Effector memory CD8-positive, alpha-beta T cell (primary cell): ENCODE measurements at places on chromosomes 1 and 21.

- no peak overlapping the region for H3K27ac ChIP-seq
- peaks cover 28% of the 10 kb centered on the region for H3K27me3 ChIP-seq
- DNase-seq = no peak
- no peak overlapping the region for H3K4me3 ChIP-seq
- no peaks in the 10 kb centered on the region for H3K4me1 ChIP-seq
Observed at GRCh38 chr1:178926046-178926445, 55.2 kb upstream of the ANGPTL1 start.

- H3K36me3 ChIP-seq = no peaks in the 10 kb centered on the region
- H3K4me1 ChIP-seq = peaks cover 1% of the 10 kb centered on the region
- no peak overlapping the region for H3K4me3 ChIP-seq
- H3K27me3 ChIP-seq = no peaks in the 10 kb centered on the region
- no peak overlapping the region for H3K27ac ChIP-seq
Observed at GRCh38 chr1:6386371-6386949, 7.1 kb downstream of the ACOT7 start.

- peaks cover 22% of the 10 kb centered on the region for H3K4me1 ChIP-seq
- H3K4me3 ChIP-seq = peak overlapping the region; percentile 55
- peaks cover 12% of the 10 kb centered on the region for H3K27me3 ChIP-seq
Observed at GRCh38 chr1:30041741-30042437, 681.5 kb downstream of the MATN1 start.

GRCh38 chr1:190179817-190180216 is 297.8 kb downstream of the BRINP3 start:
- H3K36me3 ChIP-seq = no peaks in the 10 kb centered on the region
- no peak overlapping the region for H3K4me3 ChIP-seq
- H3K27me3 ChIP-seq = no peaks in the 10 kb centered on the region
- no peaks in the 10 kb centered on the region for H3K4me1 ChIP-seq

DNA sequence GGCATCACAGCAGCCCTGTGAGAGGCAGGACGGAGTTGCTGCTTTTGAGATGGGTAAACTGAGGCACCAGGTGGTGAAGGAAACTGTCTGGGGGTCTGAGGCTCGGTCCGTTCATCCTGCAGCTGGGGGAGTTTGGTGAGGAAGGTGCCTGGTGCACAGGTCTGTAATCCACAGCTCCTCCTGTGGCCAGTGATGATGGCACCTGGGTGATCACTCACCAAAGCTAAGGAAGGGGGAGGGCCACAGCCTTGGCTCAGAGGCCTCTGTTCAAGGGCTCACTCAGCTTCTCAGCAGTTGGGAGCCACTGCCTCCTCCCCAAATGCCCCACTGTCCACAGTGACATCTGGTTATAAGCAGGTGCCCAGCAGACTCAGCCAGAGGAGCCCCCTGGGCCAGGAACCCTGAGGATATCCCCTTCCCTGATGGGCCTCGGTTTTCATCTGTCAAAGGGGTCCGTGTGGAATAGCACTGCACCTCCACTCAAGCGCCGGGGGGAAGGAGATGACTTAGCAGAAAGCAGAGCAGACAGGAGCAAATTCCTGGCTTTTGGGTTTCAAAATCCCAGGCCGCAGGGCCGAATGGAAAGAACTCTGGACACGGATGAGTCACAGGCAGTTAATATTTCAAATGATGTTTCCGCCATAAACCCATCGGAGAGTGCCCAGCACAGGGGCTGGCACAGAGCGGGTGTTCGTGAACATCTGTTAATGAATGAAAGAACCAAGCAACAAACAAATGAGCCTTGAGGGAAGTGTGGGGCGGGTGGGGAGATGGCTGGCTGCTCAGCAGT is 82.8 kb downstream of the DMRTB1 start:
- H3K4me1 ChIP-seq = no peaks in the 10 kb centered on the region
- no peaks in the 10 kb centered on the region for H3K36me3 ChIP-seq
- H3K27ac ChIP-seq = peak overlapping the region; percentile 42

- no peaks in the 10 kb centered on the region for H3K36me3 ChIP-seq
- H3K27ac ChIP-seq = no peak overlapping the region
- H3K27me3 ChIP-seq = no peaks in the 10 kb centered on the region
- DNase-seq = no peak
- no peak overlapping the region for H3K4me3 ChIP-seq
- no peaks in the 10 kb centered on the region for H3K4me1 ChIP-seq
Observed at GRCh38 chr21:40243685-40244084, 376.4 kb downstream of the PCP4 start.

DNA sequence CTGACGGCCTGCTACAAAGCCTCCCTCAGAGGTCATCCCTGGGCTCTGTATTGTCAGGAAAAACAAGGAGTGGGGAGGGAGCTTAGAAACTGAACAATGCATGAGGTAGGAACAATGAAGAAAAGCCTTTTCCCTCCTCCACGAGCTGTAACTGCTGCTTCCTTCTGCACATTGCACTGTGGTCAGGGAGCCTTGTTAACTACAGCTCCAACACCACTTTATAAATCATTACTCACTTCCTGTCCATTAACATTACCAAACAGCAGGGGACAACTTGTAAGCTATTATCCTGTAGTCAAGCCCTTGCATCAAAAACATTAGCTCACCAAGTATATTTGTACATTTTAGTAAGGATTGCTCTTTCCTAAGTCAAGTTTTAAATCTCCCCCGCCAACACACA is 336.0 kb upstream of the NR5A2 start:
- no peaks in the 10 kb centered on the region for H3K36me3 ChIP-seq
- peaks cover 62% of the 10 kb centered on the region for H3K27me3 ChIP-seq
- no peaks in the 10 kb centered on the region for H3K4me1 ChIP-seq
- no peak overlapping the region for H3K27ac ChIP-seq
- no peak overlapping the region for H3K4me3 ChIP-seq
- no peak for DNase-seq
